ENCODE measurements at places on chromosomes 5 and 9. TPM values are rescaled to one million over a fixed set of nuclear protein-coding genes. Genes with fewer than 3 reads are reported as not detected.

The AGTPBP1 gene
- total RNA-seq = 17.9 TPM

The KCNV2 gene
- total RNA-seq = not detected

The GSN gene
- 952 TPM for total RNA-seq

The ARL14EPL gene
- not detected for total RNA-seq

The ANKRD18A gene
- 5.9 TPM for total RNA-seq

The KIF27 gene
- total RNA-seq = 4.7 TPM

The PCDHB10 gene
- total RNA-seq = 4.9 TPM

Measured in mucosa of descending colon (tissue), 3 donors.